ENCODE measurements at places on chromosomes 3 and 15.

DNA sequence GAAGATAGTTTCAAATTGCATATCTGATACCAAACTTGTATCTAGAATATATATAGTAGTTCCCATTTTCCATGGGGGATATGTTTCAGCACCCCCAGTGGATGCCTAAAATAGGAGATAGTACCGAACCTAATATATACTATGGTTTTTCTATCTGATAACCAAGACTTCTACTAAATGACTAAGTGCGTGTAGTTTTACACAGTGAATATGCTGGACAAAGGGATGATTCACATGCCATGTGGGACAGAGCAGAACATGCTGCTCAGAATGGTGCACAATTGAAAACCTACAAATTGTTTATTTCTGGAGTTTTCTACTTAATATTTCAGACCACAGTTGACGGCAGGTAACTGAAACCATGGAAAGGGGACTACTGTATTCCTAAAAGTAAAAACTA lies 73.4 kb upstream of the TP63 start:
- no peak for DNase-seq

- no peak for DNase-seq
These were observed 7.3 kb downstream of the RFT1 start for GRCh38 chr3:53122933-53123305.

DNA sequence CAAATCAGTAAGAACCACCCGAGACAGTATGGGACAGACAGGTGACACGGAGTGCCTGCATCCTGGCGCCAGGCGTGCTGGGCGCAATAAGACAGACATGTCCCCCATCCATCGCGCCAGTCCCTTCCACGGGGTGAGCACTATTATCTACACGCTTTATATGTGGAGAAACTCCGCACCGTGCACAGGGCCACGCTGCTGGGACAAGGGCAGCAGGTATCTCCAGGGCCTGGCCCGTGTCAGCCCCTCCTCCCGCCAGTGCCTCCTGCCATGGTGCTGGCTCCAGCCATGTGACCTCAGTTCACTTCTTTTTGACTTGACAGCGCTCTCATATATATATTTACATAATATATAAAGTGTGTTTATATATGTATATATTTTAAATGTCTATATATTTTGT lies 42.6 kb downstream of the TNK2 start:
- DNase-seq = no peak

GRCh38 chr15:71089801-71090200 lies 25.5 kb upstream of the THSD4 start:
- DNase-seq = no peak

GRCh38 chr15:30675126-30675525 lies 49.2 kb downstream of the ARHGAP11B start:
- DNase-seq = no peak
